ENCODE measurements at places on chromosomes 1 and 21.

DNA sequence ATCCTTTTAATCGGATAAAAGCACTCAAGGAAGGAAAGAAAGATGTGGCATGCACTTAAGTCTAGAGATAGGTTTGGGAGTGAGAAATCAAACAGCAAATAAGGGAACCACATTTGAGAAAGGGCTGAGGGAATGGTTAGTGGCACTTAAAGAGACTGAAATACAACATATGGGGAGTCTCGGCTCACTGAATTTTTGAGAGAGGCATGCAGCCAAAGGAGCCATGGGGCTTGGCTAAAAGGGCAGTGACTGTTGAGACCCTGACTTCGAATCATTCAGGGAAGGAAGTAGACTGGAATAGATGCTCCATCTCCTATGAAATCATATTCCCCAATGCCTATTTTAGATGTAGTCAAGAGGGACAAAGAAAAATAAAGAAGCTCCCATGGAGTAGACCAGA, 58.3 kb upstream of the HAO2 start:
- DNase-seq: no peak

DNA sequence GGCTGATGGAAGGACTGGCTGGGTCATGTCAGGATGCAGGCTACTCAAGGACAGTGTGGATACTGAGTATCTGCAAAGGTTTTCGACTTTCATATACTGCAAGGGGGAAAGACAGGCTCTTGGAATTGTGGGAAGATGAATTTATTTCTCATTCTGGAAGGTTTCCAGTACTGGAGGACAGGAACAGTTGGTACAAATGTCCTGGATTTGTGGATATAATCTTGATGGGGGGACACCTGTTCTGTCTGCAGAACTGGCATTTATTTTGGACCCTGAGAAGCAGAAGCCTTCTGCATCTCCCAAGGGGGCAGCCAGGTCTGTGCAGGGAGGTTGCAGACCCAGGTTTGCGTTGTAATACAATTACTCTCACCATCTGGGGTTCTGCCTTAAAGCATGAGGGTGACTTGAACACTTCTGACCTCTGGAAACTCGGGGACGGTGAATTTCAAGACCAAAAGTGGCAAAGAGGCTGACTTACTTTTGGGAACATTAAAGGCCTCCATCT, 65.8 kb downstream of the NOS1AP start:
- no peak for DNase-seq

DNA sequence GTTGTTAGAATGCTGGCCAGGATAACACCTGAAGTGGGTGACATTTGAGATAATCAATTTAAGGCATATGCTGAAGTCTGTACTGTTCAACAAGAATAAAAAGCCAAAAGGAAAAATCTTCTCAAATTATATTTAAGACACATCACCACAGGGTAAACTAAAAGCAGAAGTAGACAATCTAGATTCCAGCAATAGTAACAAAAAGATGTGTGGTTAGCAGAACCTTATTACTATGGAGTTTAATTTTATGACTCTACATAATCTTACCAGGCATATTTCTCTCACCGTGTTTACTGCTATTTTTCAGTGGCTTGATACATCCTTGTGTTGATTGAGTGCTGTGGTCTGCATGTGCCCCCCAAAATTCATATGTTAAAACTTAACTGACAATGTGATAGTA, 300.4 kb upstream of the ZP4 start:
- no peak for DNase-seq

DNA sequence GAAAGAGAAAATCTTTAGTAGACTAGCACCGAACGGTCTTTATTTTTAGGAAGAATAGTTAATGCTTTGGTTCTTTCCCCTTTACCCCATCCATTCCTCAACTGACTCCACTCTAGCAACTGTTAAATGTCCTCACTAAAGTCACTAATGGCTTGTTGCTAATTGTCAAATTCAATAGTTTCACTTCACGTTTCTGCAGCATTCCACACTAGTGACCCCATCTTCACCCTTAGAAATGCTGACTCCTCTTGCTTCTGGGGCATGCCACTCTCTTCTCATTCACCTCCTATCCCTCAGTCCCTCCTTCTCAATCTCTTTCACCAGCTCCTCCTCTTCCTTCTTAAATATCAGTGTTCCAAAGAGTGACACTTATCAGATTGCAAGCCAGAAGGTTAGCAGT, 19.4 kb upstream of the CADM3 start:
- no peak for DNase-seq

- peak; percentile 50 for DNase-seq
These were observed 9.1 kb upstream of the PSMB2 start for GRCh38 chr1:35650416-35650815.

- DNase-seq: no peak
These were observed 42.5 kb downstream of the PTPRF start for GRCh38 chr1:43573066-43573800.

- peak; percentile 71 for DNase-seq
These were observed 67.6 kb downstream of the MAP3K21 start for GRCh38 chr1:233394860-233395717.

DNA sequence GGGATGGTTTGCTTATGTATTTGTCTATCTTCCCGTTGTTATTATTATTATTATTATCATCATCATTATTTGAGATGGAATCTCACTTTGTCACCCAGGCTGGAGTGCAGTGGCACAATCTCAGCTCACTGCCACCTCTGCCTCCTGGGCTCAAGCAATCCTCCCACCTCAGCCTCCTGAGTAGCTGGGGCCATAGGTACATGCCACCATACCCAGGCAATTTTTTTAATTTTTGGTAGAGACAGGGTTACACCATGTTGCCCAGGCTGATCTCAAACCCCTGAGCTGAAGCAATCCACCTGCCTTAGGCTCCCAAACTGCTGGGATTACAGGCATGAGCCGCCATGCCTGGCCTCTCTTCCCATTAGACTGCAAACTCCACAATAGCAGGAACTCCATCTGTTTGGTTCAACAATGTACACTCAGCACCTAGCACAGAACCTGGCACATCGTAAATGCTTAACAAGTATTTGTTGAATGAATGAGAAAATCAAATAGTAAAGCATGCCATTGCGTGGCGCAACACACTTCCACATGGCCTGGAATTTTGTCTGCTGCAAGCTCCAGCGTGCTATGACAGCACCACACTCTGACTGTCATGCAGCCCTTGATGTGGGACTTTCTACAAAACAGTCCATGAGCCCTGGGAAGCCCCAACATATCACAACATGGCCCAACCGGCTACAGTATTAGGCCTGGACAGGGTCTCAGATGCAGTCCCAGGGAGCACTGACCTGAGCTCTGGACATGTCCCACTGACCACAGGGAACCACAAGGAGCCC, 3.8 kb upstream of the TINAGL1 start:
- no peak for DNase-seq

DNA sequence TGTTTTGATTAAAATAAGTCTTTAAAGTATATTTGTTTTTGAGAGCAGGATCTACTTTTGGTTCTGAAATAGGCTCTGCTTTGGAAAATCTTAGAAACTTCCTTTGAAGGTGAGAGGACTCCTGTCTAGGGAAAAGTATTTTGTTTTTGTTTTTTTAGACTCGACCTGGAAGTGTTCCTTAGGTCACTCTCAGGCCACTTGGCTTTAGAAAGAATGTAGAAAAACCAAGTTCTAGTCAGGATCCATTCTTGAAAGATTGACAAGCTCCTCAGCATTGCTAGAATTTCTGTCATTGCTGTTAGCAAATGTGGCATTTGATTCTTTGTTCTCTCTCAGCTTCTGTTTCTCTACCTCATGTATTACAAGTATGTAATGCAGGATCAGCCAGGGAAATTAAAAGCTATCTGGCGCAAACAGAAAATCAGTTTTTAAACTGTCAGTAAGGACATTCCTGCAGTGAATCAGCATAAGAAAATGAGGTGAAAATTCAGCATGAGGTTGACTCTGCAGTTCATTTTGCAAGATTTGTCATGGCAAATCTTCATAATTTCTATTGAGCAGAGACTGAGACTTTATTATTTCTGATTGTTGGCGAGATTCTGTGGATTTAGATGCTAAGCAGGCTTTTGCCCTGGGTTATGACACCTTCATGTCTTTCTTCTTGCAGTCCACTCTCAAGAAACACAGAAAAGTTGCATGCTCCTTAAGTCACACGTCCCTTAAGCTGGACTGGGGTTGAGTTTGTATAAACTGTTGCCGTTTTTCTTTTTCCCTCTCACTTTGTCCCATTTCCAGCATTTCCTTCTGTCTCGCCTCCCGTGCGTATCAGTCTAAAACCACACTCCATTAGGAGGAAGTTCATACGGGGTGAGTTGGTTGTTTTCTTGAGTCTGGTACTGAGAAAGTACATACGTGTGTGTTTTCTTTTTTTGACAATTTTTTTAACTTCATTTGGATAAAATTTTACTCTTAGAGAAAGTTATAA, 12.6 kb downstream of the NTPCR start:
- no peak for DNase-seq

DNA sequence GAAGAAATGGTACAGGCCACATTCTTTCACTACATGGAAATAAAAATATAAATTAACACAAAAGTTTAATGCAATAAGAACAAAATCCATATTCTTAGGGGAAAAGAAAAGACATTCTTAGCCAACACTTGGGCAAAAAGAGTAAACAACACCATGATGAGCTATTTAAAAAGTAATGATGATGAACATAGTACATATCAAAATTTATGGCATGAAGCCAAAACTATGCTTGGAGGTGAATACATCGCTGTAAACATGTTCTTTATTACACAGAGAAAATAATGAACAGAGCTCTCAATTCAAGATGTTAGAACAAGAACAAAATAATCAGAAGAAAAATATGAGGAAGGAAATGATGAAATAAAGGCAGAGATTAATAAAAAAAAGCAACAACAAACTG, 158.2 kb downstream of the ZSCAN20 start:
- DNase-seq: no peak

GRCh38 chr1:32336963-32337675, 1.1 kb upstream of the MARCKSL1 start:
- no peak for DNase-seq

GRCh38 chr1:185961664-185962063, 227.5 kb downstream of the HMCN1 start:
- no peak for DNase-seq

DNA sequence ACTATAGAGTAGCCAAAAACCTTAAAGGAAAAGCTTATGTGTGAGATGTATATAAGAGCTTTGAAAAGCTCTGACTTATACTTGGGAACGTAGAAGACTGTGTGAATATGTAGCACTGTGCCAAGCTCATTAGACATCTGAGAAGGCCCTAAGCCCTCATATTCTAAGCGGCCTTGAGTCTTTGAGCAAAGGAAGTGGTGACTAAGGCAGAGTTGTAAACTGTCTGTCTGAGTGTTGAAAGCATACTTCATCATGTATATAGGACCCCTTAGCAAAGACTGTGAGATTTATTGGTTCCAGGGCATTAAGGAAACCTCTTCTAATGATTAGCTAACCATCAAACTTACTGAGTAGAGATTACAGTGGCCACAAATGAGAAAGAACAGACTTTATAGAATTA, 153.3 kb upstream of the LYPLAL1 start:
- DNase-seq: no peak

- DNase-seq: no peak
These were observed 116.2 kb downstream of the NFIA start for GRCh38 chr1:61198554-61198953.
